ENCODE measurements at places on chromosomes 3 and 15.

DNA sequence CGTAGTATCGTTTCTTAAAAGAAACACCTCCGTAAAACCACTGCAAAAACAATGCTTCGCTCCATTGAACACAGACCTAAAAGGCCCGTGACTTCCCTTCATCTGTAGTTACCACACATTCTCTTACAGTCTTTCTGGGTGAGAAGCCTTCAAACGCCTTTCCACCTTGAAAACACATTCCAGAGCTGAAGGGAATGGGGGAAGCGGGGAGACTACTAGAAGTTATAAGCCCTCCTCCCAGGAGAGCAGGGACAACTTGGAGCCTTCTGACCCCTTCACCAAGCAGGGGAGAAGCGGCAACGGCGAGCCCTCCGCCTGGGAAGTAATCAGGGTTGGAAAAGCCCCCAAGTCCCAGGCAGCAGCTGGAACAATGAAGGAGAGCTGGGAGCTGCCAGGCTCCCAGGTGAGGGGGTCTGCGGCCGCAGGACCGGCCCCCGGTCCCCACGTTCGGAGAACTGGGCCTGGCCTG, 461 bp downstream of the SECISBP2L start:
- DNase-seq = no peak

DNA sequence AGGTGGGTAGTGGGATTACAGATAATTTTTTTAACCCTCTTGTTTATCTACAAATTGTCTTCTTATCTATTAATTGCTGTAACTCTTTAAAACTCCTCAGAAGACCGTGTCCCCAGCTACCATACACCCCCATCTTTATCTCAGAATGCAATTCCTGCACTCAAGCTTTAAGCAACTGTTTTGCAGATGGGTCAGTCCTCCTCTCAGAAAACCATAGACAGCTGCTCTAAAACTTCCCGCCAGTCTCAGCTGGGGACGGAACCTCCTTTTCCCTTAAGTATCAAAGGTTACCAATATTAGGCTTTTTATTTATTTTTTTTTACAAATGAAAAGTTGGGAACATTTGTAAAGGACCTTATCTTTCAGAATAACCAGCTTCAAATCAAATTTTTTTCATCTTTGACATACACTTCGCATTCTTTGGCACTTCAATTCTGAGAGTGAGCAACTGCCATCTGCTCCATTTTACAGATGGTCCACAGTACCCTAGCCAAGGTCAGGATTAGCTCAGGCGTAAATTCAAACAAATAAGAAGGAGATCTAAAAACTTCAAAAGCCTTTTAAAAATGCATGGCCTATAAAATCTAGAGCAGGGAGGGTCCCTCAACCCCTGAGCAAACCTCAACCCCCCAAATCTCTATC, 1.3 kb downstream of the GATM start:
- DNase-seq = no peak

DNA sequence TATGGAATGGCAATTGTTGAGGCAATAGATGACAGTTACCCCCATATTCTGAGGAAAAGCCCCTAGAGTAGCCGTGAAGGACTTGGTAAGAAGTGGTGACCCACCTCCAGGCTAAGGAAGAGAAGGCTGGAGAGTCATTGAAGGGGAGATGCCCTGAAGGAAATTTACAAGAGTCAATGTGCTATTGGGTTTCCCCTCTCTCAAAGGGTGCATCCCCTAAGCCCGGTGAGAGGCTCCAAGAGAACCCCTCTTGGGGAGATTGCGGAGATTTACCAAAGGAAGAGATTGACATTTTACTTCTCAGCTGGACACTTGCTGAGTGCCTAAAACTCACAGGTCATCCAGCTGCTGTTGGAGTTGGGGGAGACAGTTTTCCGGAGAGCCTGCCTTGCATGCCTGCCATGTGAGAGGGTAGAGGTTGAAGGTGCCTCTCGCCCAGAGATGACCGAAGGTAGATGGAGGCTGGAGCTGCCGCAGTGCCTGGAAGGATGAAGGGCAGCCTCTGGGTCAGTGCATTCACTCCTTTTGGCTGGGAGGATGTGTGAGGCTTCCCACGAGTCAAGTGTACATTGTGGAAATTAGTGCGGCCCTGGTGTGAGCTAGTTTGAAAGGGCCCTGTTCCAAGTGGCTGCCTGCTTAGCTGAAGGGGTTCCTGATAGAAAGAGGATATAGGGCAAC, 30.7 kb downstream of the MESD start:
- no peak for DNase-seq

- DNase-seq = no peak
Measured at GRCh38 chr3:149511040-149511626, 36.6 kb downstream of the TM4SF4 start.

GRCh38 chr3:150077581-150078247, 107.0 kb upstream of the PFN2 start:
- DNase-seq = no peak

GRCh38 chr3:177523872-177524438, 326.7 kb upstream of the TBL1XR1 start:
- DNase-seq = no peak

- DNase-seq = no peak
Measured at GRCh38 chr3:13213911-13214846, 140.9 kb upstream of the IQSEC1 start.

DNA sequence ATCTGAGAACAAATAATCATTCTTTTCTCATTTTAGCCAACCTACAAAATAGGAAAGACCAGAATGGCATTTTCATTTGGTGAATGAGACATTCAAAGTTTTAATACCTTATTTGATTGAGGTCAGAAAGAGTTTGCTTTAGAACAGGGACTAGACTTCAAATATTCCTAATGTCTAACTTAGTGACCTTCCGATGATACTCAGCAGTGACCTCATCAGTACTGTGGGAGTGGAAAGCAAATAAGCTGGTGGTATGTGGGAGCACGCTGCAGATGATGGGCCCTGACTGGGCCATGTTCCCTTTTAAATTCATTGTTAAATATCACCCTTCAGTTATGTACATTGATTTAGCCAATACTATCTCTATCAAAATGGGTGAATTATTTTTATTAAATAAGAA, 223.3 kb downstream of the P3H2 start:
- DNase-seq = no peak

DNA sequence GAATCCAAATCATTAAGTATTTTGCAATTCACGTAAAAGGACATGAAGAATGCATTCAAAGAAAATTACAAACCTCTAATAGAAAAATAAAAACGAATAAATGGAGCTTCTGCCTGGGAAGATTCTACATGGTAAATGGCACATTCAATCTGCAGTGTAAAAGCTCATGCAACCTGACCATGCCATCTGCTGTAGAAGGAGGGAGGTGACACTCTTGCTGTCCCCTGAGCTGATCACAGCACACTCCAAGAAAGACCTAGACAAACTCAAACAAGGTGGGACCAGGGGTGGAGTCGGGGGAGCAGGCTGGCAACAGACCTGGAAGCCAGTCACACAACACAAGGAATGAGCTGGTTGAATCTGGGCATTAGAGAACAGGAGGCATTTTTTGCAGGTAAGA, 101.8 kb downstream of the BDH1 start:
- DNase-seq = no peak

DNA sequence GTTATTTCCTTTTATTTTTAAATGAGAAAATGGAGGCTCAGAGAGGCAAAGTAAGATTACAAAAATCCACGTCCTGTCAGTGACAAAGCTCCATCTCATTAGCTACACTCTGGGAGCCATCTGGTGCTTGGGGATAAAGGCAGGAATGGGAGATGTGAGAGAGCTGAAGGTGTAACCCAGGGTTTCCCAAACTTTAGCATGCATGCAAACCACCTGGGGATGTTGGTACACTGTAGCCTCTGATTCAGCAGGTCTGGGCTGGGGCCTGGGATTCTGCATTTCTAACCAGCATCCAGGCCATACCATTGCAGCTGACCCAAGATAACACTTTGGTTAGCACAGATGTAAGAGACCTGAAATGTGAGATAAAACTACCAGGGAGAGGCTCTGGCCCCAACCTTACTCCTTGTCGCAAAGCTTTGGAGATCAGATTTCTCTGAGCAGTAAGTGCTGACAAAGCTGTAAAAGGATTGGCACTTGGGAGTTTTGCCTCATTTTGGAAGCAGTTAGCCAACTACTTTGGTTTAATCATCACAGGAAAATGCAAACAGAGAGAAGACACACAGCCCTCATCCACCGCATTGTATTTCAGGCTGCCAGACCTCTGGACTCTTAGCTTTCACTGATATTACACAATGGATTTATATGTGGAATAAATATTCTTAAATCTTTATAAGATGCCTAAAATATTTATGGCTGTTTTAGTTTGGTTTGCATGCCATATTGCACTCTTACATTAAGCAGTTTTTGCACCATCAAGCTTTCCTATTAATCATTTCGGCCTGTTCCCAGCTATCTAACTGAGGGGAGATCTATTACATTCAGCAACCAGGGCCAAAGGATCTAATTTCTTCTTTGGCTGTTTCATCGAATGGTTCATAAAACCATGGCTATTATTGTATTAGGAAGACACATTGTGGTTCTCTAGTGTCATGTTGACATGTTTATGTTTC, 263.0 kb downstream of the EBLN2 start:
- no peak for DNase-seq

GRCh38 chr3:48186631-48187300, 1.5 kb downstream of the CDC25A start:
- DNase-seq = no peak

DNA sequence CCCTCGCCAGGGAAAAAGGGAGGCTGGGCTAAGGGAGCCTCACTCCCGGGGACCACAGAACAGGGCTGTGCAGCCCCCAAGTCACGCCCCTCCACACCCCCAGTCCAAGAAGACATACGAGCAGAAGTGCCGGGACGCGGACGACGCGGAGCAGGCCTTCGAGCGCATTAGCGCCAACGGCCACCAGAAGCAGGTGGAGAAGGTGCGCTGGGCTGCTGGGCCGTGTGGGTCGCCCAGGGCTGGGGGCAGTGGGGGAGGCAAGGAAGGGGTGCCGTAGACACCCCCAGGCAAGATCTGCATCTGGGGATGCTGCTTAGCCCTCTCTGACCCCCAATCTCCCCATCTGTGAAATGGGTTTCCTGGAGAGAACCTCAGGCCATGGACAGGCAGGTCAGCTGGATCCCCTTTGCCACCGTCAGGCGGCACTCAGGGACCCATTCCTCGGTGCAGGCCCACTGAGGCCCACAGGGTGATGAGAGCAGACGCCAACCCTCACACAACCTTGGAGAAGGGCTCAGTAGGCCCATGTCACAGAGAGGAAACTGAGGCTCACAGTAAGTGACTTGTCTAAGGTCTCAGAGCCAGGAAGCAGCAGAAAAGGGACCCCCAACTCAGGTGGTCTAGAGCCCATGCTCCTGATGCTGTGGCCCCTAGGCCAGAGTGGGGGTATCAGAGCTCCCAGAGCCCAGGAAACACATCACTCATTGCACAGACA, 33.7 kb downstream of the PSTPIP1 start:
- DNase-seq = no peak
